ENCODE measurements at places on chromosomes 2 and 18.

DNA sequence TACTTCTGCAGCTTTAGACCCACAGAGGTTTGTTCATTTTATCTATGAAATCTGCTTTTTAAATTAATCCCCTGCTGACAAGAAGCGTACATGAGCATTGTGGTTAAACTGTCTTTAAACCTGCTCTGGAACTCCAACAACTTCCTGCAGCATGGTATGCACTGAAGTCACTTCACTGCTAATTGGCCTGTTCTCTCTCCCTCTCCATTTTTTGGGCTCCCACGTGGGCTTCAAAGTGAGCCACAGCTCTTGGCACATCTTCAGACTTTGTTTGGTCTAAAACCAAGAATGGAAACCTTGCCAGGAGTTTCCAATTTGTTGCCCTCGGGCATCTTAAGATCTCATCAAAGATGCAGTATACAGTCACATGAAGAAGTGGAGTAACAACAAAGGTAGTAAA, 311.4 kb downstream of the LRRTM1 start:
- no peak for DNase-seq

DNA sequence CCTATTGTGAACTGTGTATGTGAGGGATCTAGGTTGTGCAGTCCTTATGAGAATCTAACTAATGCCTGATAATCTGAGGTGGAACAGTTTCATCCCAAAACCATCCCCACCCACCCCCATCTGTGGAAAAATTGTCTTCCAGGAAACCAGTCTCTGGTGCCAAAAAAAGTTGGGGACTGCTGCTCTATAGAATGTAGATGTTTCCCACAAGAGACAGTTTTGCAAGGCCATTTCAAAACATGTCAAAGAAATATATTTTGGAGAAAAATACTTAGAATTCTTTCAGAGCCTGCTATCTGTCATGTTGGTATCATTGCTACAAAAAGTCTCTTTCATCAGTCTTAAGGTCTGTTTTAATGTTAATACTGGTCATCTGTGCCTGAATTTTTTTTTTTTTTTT, 4.1 kb upstream of the SLC39A10 start:
- no peak for DNase-seq

DNA sequence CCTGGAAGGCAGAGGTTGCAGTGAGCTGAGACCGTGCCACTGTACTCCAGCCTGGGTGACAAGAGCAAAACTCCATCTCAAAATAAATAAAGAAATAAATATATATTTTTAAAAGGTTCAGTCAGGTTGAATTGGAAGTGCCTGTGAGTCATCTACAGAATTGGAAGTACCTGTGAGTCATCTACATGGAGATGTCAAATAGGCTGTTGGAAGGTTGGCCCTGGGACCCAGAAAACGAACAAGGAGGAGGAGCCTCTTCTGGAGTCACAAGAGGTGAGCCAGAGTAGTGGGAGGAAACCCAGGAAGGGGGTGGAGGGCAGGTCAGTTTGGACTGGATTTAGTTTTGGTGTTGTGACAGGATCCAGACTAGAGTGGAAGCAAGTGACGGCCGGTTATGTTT, 15.2 kb upstream of the SCYGR1 start:
- DNase-seq, result no peak

- DNase-seq, result peak; percentile 15
Measured at GRCh38 chr2:24873619-24874018, 46.4 kb downstream of the ADCY3 start.

- no peak for DNase-seq
Measured at GRCh38 chr2:188369365-188369764, 77.7 kb downstream of the GULP1 start.

DNA sequence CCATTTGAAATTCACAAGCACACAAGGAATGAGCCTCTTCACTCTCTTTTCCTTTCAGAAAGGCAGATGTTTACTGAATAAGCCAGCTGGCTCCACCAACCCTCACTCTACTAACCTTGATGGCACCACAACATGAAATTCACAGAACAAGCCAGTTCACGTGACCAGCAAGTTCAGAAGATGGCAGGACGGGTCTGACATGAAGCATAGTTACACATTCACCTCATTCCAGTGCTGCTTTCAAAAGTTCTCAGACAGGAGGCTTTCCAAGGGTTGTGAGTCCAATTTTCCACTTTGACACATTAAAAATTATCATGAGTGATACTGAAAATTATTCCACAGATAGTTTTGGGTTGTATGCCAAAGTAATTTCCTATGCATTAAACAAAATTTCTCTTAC, 74.2 kb upstream of the MBOAT2 start:
- DNase-seq, result no peak

DNA sequence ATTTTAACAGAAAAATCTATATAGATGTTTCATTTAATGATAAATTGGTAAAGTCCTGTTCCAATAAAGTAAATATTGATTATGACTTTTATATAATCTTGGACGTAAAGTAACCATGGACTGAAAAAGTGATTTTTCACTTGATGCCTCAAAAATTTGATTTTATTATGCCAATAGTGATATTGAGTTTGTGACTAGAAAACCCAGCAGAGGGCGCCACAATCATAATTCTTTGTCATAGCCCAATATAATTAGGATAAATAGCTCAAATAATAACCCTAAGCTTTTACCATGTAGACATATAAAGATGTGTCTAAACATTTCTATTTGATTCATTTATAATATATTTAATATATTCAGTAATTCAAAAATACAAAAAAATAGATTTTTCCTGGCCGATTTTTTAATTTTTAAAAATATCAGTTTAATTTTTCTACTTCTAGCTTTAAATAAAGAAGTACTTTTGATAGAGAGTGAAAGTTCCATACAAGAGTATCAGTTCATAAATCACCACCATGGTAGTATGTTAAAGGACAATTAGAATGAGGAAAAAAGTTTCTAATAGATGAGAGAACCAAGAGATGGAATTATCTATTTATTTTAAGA, 30.7 kb downstream of the CAMKMT start:
- no peak for DNase-seq

- no peak for DNase-seq
Measured at GRCh38 chr18:56414357-56414756, 224.0 kb downstream of the TXNL1 start.

GRCh38 chr2:118921646-118922045, 20.3 kb upstream of the MARCO start:
- DNase-seq, result no peak

GRCh38 chr18:58135183-58135641, 91.2 kb downstream of the NEDD4L start:
- DNase-seq, result no peak

DNA sequence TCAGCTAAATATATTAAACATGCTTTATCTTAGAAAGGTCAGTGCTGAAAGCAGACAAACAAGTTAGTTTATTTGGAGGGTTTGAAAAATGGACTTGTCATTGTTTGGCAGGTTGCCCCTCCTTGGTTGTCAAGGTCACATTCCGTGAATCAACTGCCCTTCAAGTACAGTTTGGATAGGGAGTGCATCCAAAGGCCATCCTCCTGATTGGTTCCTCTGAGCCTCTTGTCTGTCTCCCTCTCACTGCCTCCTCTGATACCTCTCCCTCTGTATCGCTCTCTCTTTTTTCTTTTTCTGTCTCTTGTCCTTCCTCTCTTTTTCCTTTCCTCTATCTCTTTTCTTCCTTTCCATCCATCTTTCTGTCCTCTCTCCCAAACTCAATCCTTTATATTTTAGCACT, 5.4 kb downstream of the ITGAV start:
- no peak for DNase-seq

- DNase-seq, result no peak
Measured at GRCh38 chr2:12930391-12930790, 213.7 kb downstream of the TRIB2 start.

DNA sequence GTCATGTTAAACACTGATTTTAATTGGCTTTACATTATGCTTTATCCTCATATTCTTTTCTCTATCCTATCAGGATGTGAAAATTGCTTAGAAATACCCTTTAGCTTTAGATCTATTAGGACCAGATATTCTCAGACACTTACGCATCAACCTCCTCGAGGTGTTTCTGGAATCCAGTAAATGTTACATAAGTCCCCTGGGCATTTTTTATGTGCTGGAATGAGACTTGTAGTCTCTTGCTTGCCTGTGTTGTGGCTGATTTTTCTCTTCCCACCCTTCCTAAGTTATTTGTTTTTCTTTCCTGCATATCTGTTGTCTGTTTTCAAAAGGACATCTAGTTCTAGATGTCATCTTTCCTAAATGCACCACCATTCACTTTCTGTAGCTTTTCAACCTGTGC, 197.1 kb downstream of the CCDC85A start:
- DNase-seq, result no peak

GRCh38 chr2:160168878-160169277, 31.2 kb downstream of the ITGB6 start:
- DNase-seq, result no peak

DNA sequence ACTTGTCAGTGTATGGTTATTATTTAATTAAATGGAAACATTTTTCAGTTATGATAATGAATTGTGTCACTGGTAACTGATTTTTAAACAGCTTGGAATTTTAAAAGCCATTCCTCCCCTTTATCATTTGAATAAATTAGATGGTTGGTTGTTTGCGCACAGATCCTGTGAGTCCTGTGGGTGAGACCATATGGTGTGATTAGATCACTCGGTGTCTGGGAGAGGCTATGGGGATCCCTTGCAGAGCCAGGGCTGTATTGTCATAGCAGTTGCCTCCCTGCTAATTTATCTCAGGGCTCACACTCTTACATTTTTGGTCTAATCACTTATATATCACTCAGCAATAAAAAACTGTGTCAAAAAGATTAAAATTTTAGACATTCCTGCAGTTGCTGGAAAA, 133.5 kb downstream of the ASXL3 start:
- no peak for DNase-seq

DNA sequence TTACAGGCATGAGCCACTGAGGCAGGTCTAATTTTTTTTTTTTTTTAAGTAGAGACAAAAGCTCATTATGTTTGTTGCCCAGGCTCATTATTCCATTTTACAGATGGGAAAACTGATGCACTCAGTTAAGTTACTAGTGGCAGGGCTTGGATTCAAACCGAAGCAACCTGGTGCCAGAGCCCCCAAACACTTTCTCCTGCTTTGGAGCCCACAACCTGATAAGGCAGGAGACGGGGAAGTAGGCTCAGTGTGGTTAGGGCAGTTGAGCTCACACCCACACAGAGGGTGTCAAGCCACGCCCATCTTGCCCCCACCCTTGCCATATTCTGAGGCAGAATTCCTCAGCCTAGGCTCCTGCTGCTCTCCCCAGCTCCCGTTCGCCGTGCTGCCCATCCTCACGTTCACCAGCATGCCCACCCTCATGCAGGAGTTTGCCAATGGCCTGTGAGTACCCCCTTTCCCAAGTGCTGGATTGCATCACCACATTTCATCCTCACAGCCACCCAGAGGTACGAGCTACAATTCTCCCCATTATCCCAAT, 5.8 kb upstream of the CTDSP1 start:
- DNase-seq, result no peak

DNA sequence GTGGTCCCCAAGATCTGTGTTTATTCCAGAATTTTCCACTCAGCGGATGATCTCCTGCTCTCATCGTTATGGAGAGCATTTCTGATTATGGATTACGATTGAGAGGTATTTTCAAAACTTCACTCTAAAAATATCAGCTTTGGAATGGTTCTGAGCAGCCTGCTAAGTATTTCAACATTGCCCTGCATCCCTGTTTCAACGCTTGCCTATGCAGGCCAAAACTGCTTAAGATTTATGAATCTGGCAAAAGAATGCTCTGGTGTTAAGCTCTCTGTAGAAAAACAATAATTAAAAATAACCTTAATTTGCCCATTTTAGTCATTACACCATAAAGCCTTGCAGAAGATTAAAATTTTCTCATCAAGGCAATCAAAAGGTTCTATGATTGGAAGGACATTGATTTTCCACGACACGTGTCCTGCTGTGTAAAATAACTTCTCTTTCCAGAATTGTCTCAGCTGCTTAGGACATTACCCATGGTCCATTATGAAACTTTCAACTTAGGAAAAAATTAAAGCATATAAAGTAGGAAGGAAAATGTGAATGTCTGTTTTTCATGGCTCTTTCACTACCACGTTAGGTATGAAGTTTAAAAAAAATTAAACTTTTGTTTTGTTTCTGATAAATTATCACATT, 229.9 kb downstream of the ACKR3 start:
- no peak for DNase-seq

GRCh38 chr18:79989195-79989497, 783 bp upstream of the TXNL4A start:
- DNase-seq, result no peak

DNA sequence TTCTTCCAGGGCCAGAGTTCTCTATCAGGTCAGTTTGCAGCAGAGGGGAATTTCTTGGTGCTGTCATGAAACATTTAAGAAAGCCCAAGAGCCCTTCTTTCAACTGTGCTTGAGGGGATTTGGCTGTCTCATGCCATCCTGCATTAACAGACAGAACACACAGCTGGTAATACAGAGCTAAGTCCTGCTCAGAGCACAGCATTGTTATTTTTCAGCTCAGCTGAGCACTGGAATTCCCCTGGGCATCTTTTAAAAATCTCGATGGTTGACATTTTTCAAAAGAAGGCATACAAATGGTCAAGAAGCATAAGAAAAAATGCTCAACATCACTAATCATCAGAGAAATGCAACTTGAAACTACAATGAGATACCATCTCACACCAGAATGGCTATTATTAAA, 14.9 kb upstream of the IL1R2 start:
- no peak for DNase-seq

GRCh38 chr2:58289029-58289428, 47.9 kb upstream of the FANCL start:
- no peak for DNase-seq

GRCh38 chr2:7394195-7394594, 477.0 kb downstream of the RNF144A start:
- no peak for DNase-seq

DNA sequence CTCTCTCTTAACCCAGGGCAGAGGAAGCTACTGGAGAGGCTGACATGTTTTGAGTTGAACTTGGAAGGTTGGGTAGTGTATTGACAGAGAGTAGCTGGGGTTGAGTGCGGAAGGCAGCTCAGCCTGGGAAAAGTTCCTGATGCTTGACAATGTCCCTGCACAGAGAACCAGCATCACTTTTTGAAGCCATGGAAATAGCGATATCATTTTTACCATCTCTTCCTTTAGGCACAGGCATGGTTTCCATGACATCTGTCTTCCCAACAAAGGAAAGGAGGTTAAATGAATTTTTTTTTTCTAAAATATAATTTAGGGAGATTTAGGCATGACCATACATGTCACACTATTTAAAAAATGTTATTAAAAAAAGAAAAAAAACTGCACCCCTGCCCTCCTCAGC, 78.3 kb upstream of the KCNE4 start:
- no peak for DNase-seq

GRCh38 chr2:39156107-39156506, 35.3 kb upstream of the SOS1 start:
- DNase-seq, result no peak
